Activated CD8-positive, alpha-beta memory T cell treated with anti-CD3 and anti-CD28 coated beads for 24 hours (primary cell): ENCODE measurements at places on chromosomes 2 and 18.

DNA sequence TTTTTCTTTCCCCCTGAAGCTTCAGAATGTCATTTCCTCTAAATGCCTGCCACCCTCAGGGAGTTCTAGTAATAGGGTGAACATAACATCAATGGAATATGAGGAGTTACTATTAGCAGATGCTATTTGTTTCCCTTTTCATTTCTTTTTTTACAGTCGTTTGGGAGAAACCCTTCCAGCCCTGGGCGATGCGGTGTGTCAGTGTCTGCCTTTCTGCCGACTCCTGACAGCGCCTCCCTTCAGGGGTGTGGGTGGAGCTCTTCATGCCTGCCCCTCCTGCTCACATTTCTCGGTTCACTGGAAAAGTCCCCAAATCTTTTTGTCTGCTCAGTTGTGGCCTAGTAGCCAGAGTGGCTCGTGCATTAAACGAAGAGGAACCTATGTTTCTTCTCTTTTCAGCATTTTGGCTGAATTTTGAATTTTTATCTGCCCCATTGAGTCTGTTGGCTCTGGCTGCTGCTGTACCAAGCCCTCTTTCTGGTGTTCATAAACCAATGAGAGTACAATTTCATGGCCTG, 72.3 kb downstream of the FMNL2 start:
- DNase-seq: no peak

- no peak for DNase-seq
These were observed 193.2 kb upstream of the TPO start for GRCh38 chr2:1219901-1220573.

DNA sequence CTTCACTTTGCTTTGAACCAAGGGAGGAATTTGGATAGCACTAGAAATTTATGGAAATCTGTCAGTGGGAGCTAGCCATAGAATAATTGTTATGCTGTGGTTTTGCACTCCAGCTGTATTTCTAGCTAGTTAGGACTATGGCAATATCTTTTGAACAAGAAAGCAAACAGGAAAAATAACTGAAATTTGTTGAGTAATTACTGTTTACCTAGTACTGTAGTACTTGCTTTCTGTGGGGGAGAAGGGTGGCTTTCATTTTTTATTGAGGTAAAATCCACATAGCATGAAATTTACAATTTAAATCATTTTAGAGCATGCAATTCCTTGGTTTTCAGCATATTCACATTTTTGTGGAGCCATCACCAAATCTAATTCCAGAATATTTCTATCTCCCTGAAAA, 28.4 kb downstream of the MBD5 start:
- DNase-seq: no peak

DNA sequence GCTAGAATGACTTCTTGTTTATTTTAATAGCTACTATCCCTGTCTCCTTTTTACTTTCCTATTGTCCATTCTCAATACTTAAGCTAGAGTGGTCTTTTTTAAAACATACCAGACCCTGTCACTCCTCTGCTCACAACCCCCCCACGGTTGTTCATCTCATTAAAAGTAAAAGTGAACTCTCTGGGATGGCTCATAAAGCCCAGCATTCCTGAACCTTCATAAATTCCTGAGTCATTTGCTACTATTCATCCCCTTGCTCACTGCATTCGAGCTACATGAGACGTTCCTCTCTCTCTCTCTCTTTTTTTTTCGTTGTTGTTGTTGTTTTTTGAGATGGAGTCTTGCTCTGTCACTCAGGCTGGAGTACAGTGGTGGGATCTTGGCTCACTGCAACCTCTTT, 148.7 kb upstream of the DSEL start:
- no peak for DNase-seq

DNA sequence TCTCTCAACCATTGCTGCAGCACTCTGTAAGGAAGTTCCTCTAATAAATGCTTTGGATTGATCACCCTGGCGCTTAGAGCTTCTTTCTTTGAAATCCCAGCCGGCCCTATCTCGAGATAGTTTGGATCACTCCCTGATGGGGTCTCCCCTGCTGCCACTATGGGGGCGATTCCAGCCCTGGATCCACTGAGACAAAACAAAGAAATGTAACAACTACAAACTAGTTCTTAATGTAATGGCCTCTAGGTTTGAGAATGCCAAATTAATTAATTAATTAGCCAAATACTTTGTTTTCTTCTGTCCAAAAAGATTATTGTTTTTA, 15.2 kb downstream of the SRSF7 start:
- DNase-seq: peak; percentile 42

- DNase-seq: no peak
These were observed 97.1 kb upstream of the PXDN start for GRCh38 chr2:1841461-1841860.

- no peak for DNase-seq
These were observed 173.3 kb upstream of the ERBB4 start for GRCh38 chr2:212711856-212712255.

- DNase-seq: peak; percentile 78
These were observed 6.4 kb downstream of the ARL4C start for GRCh38 chr2:234490271-234491091.

DNA sequence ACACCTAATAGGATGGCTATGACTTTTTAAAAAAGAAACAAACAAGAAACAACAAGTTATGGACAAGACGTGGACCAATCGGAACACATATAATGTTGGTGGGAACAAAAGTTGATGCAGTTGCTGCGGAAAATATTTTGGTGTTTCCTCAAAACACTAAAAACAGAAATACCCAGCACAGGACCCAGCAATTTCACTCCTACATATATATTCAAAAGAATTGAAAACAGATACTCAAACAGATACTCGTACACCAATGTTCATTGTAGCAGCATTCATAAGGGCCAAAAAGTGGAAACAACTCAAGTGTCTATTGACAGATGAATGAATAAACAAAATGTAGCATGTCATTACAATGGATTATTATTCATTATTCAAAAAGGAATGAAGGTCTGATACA, 12.1 kb downstream of the CCDC141 start:
- no peak for DNase-seq

DNA sequence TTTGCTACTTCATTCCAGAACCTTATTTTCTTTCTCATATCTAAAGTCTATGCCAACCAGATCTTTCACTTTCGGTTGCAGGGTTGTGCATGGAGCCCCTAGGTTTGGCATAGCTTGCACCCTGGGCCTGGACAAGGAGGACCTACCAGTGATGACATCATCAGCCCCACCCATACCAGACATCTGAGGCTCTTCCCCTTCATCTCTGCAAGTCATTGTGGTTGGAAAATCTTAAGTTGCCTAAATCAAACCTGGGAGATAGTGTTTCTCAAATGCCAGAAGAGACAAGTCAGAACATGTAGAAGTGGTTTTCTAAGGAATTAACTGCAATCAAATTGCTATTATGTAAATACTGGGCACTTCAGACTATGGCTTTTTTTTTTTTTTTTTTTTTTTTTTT, 363.3 kb downstream of the ZNF516 start:
- no peak for DNase-seq

GRCh38 chr2:10668402-10669012, 21.3 kb downstream of the NOL10 start:
- no peak for DNase-seq

DNA sequence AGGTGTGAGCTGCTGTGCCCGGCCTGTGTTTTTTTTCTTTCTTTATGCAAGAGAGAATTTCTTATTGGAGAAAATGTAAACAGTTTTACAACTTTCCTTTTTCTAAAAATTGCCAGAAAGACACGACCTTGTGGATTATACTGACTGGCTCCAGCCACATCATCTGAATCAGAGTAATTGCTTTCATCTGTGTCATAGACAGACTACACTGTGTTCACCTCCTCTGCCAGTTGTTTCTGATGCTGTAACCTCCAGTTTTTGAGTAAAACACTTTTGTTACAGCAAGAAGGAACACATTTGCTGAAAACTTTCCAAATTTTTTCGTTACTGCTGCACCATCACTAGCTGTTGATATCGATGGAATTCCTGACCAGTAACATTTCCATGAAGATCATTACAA, 43.9 kb upstream of the PLEKHM3 start:
- DNase-seq: no peak

DNA sequence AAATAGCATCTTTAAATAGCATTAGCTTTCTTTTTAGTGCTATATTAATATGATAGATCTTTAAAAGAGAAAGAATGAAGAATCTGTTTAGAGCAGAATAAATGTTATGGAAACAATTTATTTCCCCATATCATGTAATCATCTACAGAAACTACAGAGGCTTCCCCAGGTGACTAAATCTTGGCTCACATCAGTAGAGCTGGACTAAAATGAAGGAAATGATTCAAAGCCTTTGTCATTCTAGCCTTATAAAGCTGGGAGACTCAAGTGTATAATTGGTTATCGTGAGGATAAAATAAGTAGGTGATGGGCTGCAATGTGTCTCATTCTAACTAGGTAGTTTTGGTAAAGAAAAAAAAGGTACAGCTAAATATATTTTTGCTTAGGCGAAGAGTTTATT, 83.2 kb upstream of the UNC80 start:
- DNase-seq: no peak

- no peak for DNase-seq
These were observed 1983.5 kb upstream of the CELF4 start for GRCh38 chr18:39549144-39549543.

DNA sequence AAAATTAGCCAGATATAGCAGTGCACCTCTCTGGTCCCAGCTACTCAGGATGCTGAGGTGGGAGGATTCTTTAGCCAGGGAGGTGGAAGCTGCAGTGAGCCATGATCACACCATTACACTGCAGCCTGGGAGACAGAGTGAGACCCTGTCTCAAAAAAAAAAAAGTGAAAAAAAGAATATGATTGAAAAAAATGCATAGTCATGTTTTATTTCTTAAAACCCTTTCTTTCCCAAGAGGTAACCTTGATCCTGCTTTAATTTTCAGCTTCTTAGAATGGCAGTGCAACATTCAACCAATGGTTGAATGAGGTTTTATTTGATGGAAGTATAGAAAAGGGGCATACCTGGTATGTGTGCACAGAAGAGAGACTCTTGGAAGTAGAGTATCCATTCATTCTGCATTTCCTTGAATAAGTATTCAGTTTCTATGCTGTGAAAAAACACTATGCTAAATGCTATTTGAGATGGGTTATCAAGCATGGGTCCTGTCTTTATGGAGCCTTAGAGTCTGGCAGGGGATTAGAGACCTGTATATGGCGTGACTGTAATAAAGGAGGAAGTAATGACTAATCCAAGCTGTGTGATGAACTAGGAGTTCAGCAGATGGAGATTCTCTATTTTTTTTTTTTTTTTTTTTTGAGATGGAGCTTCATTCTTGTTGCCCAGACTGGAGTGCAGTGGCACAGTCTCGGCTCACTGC, 146.3 kb downstream of the WDSUB1 start:
- no peak for DNase-seq

- no peak for DNase-seq
These were observed 82.1 kb downstream of the TMEM163 start for GRCh38 chr2:134636714-134637113.

GRCh38 chr2:101733257-101733993, 35.9 kb downstream of the MAP4K4 start:
- DNase-seq: no peak

GRCh38 chr2:120815292-120815691, 79.6 kb downstream of the GLI2 start:
- DNase-seq: no peak

GRCh38 chr2:38438883-38439612, 62.0 kb upstream of the ATL2 start:
- no peak for DNase-seq

DNA sequence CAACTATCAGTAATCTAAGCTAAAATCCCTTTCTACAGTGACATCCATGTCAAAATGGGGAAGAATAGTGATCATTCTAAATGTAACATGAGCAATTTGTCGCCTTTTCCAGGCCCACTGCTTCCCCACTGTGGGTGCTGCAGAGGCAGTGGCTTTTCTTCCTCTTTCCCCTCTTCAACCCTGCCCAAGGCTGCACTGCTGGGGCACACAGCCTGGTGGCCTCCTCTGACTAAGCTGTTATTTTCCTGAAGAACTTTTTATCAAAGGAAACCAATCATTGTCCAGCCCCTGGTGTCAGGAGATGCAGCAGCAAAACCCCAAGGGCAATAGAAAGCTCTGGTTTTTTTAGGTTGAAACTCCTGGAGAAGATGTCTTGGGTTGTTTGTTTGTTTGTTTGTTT, 117.6 kb upstream of the KLF7 start:
- DNase-seq: no peak

- peak; percentile 60 for DNase-seq
These were observed 1.8 kb upstream of the TBR1 start for GRCh38 chr2:161414042-161415033.

DNA sequence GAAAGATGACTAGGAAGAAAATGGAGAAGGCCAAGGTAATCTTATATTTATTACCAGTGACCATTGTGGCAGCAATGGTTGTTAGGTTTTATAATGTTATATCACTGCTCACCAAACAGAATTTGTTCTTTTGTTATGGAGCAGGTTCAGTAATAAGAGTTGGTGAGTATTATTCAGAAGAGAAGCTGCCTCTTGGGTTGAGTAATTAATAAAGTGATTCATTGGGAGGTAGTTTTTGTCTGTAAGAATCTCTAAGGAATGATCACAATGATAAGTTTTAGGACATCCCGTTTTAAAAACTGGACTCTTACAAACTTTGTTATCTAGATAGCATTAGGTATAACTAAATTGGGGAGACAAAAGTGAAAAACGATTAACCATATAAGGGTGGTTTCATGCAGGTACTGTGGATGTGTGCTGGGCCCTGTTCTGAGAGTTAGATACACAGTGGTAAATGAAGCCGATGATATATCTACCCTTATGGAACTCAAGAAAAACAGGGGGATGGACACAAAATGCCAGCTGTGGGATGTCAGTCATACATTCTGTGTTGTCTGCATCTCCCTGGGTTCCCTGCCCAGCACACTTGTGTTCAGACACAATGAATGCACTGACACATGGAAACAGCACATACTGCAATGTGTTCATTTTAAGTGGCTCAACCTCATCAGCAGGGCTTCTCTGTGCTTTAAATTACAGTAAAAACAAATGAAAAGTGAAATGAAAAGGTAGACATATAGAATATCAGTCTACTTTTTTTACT, 7.5 kb downstream of the MAP4K4 start:
- no peak for DNase-seq

DNA sequence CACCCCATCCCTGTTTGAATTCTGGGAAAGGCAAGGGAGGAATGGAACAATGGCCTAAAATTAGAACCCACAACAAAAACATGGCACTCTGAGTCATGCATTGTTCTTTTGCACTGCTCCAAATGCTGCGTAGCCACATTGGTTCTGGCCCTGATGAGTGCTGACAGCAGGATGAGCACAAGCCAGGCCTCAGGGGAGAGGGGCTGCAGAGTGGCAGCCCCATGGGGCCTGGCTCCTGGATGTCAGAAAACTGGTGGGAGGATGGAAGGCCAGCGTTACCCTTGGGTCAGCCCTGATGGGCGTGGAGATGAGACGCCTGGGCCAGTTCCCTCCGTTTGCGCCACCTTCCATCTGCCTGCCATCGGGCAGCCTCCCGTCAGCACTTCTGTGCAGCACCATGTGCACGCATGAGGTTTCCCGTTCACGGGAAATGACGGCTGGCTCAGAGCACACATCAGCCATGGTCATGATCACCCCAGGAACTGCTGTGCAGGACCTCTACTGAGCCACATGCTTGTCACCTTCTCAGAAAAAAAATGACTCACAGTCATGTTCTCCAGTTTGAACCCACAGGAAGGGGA, 65.6 kb downstream of the CYP26B1 start:
- DNase-seq: no peak

GRCh38 chr2:120637847-120638246, 97.8 kb upstream of the GLI2 start:
- DNase-seq: no peak
